Heart left ventricle (tissue), 16 donors: ENCODE measurements at places on chromosomes 16 and 17. TPM values are rescaled to one million over a fixed set of nuclear protein-coding genes. Genes with fewer than 3 reads are reported as not detected.

MYL4 gene
- 750 TPM for polyA plus RNA-seq

PFN1 gene
- 177 TPM for polyA plus RNA-seq

CCL14 gene
- 31.5 TPM for polyA plus RNA-seq

FAM20A gene
- polyA plus RNA-seq, result 10.9 TPM

ANKFY1 gene
- 14.5 TPM for polyA plus RNA-seq

NUP85 gene
- polyA plus RNA-seq, result 27.6 TPM

TMEM114 gene
- polyA plus RNA-seq, result not detected

DPEP3 gene
- not detected for polyA plus RNA-seq

C17orf50 gene
- not detected for polyA plus RNA-seq

RNF157 gene
- 5.5 TPM for polyA plus RNA-seq

MYCBPAP gene
- polyA plus RNA-seq, result 0.46 TPM

B4GALNT2 gene
- not detected for polyA plus RNA-seq

PIK3R6 gene
- 0.76 TPM for polyA plus RNA-seq

SULT1A1 gene
- polyA plus RNA-seq, result 6.9 TPM

SRCIN1 gene
- 0.95 TPM for polyA plus RNA-seq

CHST6 gene
- polyA plus RNA-seq, result 1.1 TPM

ZNF263 gene
- 16.6 TPM for polyA plus RNA-seq

ABI3 gene
- polyA plus RNA-seq, result 7.7 TPM

MYH1 gene
- not detected for polyA plus RNA-seq

IRX6 gene
- 3.0 TPM for polyA plus RNA-seq

UBFD1 gene
- 40.2 TPM for polyA plus RNA-seq

PSMB3 gene
- polyA plus RNA-seq, result 304 TPM

TNFSF13 gene
- polyA plus RNA-seq, result 7.1 TPM

ARHGDIG gene
- polyA plus RNA-seq, result 0.26 TPM

OR3A1 gene
- not detected for polyA plus RNA-seq

PERCC1 gene
- not detected for polyA plus RNA-seq

AANAT gene
- 0.19 TPM for polyA plus RNA-seq

ZFHX3 gene
- 3.8 TPM for polyA plus RNA-seq

HBA1 gene
- polyA plus RNA-seq, result 1.8 TPM

MPO gene
- polyA plus RNA-seq, result 0.11 TPM
